Stimulated activated naive CD4-positive, alpha-beta T cell treated with Interleukin-2 at 50 U/mL for 16 hours (primary cell): ENCODE measurements at places on chromosomes 16 and 17.
A peak's percentile ranks its signal among the peaks of the same experiment; 100 is the strongest.

- DNase-seq = no peak
Measured at GRCh38 chr16:28495098-28495793, 803 bp downstream of the APOBR start.

- no peak for DNase-seq
Measured at GRCh38 chr17:11485336-11486100, 112.8 kb upstream of the DNAH9 start.

DNA sequence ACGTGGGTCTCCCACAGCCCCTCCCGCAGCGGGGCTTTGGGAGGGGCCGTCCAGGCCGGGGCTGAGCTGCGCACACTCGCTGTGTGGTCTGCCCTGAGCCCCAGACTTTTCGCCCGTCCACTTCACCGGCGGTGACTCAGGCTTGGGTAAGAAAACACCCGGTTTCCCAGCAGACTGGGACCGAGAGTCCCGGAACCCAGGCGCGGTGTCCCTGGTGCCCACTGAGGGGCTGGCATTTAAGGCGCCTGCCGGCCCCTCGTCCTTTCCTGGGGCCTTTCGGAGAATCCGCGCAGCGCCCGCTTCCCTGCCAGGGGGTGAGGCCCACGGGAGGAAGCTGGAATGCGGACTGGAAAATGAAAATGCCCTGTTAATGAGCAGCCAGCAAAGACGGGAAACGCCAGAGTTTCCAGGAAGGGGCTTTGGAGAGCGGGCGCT is 100.3 kb downstream of the C16orf95 start:
- DNase-seq = no peak

- no peak for DNase-seq
Measured at GRCh38 chr17:41906465-41907184, 12.1 kb downstream of the ACLY start.

DNA sequence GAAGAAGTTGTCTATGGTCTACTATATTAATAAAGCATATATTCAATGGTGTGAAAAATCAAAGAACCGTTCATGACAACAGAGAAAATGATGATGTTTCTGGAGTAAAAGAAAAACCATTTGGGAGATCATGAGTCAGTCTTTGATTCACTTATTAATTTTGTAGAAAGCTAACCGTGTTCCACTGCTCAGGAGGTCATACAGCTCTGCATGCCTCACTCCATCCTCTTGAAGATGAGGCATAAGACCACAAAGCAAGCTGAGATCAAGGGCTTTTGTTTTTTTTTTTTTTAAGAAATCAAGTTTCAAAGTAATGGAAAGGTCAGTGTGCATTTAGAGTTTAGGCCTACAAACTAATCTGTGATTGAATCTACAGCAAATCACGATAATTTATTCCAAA is 206.4 kb downstream of the CEP112 start:
- DNase-seq = no peak

- DNase-seq = no peak
Measured at GRCh38 chr17:45667591-45668171, 116.4 kb upstream of the CRHR1 start.

- no peak for DNase-seq
Measured at GRCh38 chr16:88978608-88979346, 1.8 kb upstream of the CBFA2T3 start.

DNA sequence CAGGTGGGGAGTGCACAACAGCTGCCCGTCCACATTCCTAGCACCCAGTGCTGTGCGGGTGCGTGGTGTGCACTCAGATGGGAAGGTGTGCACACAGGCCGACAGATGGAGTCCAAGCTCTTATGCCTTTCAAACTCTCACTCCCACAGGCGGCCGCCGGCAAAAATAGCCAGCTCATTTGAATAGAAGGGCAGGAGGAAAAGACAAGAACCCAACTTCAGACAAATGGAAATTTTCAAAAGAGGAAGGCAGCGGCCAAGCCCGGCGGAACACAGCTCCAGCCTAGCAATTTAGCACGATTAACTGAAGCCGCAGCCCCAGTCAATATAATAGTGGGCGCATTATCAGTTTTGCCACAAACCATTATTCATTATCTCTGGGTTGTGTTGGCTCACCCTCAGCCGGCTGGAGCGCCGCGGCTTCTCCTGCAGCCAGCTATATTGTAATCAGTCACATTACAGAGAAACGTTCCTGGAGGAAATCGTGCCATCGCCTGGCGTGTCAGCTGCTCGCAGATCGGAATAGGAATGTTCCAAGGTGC is 103.9 kb upstream of the SEC14L1 start:
- no peak for DNase-seq

GRCh38 chr17:83034525-83034924 is 44.9 kb upstream of the METRNL start:
- DNase-seq = no peak

- peak; percentile 64 for DNase-seq
Measured at GRCh38 chr17:77441940-77442339, 301.2 kb downstream of the SEC14L1 start.

- no peak for DNase-seq
Measured at GRCh38 chr17:9203771-9204425, 182.6 kb downstream of the NTN1 start.
